ENCODE measurements at places on chromosomes 4 and X.

DNA sequence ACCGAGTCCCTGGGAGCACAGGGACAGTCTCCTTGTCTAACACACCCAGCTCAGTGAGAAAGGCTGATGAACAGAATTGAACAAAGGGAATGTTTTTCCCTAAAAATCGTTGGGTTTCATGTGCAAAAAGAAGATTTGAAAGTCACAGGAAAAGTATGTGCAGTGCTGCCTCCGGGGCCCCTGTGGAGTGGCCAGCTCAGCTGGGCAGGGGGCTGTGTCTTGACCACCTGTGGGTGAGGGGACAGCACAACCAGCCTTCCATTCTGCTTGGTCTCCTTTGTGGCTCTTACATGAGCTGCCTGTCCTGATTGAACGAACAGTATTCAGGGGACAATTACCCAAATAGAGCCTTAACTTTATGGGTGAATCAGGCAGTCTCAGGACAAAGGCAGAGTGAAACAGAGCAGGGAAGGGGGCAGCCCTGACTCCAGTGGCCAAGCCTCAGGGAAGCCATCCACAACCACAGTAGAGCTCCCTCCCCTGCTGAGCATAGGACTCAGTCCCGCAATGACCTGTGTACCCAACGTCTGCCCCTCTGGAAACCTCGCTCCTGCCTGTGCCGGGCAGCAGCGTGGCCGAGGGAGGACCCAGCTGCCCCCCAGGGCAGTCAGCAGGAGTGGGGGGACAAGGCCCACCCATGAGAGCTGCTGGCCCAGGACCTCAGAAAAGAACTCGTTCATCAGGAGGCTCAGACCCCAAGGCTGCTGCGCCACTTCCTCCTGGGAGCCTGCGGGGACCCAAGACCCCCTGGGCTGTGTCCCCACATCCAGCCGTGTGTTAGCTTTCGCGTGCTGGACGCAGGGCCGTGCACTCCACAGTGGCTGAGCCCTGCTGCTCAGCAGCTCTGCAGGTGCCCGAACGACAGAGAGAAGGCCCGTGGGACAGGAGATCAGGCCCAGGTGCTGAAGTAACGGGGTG is 59.6 kb upstream of the MXD4 start:
- peak; percentile 41 for DNase-seq

DNA sequence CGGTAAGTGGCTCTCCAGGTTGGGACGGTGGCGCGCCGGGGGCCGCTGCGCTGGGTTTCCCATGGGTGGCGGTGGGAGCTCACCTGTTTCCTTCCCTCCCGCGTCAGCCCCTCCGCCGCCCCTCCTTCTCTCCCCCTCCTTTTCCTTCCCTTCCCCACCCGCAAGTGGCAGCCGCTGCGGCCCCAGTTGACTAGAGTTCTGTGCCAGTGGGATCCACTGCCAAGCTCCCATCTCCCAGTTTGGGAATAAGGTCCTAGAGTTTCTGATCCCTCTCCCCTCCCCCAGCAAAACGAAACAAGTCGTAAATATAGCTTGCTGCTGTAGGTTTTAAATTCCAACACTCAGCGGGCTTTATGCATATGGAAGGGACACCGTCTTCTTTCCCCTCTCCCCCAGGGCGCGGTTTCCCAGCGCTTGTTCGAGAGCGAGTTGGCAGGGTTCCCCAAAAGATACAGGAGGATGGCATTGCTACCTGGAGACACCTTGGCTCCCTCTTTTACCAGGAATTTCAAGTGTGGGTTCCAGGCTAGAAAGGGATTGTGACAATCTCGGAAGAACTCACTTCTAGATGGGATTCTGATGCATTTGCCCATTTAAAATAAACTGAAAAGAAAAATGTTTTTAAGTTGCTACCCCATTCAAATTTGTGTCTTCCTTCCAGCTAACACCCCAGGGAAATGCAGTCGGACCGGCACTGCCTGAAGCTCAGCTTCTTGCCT is 1.2 kb downstream of the TLL1 start:
- peak; percentile 52 for DNase-seq

GRCh38 chrX:100085846-100086245 is 324.2 kb downstream of the PCDH19 start:
- no peak for DNase-seq

GRCh38 chrX:68203646-68204045 is 229.6 kb downstream of the OPHN1 start:
- no peak for DNase-seq

DNA sequence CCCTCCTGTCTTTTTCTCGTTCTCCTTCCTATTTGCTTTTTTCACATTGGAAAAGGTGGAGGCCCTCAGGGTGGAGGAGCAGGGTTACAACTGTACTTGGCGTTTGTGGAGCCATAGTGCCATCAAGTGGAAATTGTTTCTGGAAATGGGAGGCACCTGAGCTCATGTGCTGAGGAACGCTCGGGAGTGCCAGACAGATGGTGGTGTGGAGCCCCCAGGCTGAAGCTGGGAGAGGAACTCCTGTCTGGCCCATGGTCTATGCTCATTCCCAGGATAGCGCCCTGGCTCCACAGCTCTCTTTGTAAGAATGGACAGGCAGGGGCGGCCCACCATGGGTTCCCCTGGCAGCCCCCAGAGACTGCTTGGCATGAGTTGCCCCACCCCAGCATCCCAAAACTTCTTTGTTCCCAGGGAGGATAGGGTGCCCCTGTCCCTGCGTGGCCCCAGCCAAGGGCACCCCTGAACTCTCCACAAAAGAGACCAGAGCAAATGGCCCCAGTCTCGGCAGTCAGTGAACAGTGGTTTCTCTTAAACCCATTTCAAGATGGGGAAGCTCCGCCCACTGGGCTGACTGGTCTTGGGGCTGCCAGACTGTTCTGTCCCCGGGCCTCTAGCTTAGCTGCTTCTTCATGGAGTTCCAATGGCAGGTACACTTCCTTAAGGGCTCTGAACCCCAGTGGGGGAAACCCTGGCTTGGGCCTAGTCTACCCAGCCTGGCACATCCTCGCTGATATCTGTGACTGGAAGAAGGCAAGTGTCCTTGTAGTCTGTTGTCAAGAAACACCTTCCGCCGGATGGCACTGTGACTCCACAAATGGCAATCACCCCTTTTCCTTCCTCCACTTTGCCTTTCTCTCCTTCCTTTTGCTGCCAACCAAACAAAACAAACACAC is 70.1 kb downstream of the NBDY start:
- peak; percentile 28 for DNase-seq

DNA sequence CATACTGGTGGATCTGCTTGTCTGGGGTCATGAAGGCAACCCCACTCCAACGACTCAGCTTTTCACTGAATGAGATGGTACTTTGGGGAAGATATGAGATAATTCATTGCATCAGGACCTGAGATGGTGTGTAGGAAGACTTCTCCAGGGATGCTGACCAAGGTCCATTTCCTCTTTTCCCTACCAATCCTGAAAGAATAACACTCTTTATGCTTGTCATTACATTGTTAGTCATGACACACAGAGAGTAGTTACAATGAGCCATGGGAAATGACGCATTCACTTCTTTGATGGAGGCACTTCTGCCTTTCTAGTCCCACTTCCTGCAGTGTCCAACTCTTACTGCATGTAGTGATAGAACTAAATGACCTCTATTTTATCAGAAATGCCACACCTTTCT is 58.6 kb downstream of the AREG start:
- no peak for DNase-seq

GRCh38 chr4:145297556-145297955 is 117.2 kb upstream of the OTUD4 start:
- no peak for DNase-seq

GRCh38 chr4:53221832-53222480 is 143.9 kb downstream of the SCFD2 start:
- no peak for DNase-seq

DNA sequence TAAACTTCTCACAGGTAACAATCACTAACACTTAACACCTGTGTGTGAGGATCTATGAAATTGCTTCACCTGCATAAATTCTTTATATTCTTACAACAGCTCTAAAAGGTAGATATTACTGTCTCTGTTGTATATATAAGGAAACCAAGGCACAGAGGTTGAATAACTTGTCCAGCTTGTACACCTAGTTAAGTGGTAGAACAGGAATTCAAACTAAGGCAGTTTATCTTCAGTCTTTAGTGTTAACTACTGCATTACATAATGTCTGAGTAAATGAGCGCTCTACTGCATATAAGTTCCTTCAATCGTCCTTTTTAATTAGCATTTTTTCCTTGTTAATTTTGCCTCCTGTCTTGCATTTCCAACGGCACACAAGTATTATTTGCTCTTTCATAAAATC is 15.0 kb downstream of the USP9X start:
- DNase-seq = no peak

DNA sequence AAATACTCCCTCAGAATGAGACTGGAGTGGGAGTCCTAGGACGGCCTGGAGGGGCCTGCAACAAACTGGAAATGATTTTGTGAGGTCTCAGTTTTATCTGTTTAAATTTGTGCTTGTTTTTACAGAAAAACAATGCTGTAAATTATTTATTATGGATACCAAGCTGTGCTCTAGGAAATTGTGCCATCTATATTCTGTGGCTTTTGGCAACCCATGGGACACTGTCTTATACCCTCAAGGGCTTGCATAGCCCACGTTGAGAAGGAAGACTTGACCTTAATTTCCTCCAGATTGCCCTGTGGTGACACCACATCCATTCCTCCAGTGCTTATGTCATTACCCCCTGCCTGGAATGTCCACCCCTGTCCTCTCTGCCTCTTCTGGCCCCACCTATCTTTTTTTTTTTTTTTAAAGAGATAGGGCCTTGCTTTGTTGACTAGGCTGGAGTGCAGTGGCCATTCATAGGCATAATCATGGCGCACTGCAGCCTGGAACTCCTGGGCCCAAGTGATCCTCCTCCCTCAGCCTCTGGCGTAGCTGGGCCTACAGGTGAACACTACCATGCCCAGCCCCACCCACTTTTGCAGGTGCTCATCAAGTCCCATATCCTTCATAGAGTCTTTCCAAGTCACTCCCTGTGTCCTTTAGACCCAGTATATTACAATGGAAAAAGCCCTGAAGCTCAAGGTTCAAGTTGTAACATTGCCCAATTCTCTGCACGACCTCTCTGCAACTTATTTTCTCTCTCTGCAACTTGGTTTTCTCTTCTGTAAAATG is 77.4 kb downstream of the HPRT1 start:
- DNase-seq = no peak

Data from ecto neural progenitor cell (in vitro differentiated cells).